CD4-positive, alpha-beta T cell treated with Interleukin-15 for 1 hour (primary cell): ENCODE measurements at places on chromosomes 6 and 20.

DNA sequence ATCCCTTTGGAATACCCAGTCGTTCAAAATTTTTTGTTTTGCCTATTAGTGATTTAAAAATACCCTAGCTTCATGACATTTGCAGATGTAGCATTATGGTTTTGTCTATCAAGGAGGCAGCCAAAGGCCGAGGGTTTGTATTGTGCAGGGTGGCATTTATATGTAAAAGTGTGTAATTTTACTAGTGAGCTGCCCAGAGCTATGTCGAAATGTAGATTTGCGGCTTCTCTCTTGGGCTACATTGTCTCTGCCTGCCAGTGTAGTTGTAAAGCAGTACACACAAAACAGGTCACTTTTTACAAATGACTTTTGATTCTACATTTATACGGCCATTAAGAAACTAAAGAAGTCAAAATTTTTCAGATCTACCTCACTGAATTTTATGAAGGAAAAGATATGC is 87.7 kb downstream of the TSHZ2 start:
- no peak for DNase-seq

DNA sequence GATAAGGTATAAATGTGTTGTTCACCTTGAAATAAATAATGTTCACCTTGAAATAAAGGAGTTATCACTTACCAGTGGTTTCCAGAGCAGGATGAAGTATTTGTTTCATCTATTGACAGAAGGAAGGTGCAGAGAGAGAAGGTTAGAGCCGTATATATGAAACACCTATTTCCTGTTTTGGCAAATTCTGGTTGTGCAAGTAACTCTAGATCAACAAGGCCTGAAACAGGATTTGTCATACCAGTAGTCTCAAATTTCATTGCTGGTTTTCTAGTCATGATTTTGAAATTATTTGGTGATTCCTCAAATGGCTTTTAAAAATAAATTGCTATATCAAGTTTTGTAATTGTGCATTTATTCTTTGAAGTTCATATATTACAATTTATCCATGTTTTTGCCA is at the start of gene CRISP3:
Gene CRISP3 (minus strand): TSS at position 130 of the 400 bp plus-strand sequence. CDS start 21 bp downstream, at position 109.
- no peak for DNase-seq

DNA sequence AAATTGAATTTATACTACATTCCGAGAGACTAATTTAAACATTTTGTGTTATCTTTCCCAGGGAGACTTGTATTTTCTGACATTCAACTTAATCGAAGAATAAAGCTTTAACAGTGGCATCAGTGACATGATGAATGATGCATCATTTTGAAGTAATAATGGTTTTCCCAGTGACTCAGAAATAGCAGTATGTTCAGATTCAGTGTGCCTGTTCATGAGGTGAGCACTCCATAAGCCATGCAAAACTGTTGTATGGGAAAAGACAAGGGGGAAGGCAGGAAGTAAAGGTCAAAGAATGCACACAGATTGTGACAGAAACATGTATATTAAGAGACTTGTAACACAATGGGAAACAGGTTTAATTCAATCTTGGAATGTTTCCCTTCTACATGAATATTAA is 1348.2 kb upstream of the GJE1 start:
- no peak for DNase-seq

GRCh38 chr20:61499859-61500554 is 247.9 kb downstream of the CDH4 start:
- DNase-seq: no peak

DNA sequence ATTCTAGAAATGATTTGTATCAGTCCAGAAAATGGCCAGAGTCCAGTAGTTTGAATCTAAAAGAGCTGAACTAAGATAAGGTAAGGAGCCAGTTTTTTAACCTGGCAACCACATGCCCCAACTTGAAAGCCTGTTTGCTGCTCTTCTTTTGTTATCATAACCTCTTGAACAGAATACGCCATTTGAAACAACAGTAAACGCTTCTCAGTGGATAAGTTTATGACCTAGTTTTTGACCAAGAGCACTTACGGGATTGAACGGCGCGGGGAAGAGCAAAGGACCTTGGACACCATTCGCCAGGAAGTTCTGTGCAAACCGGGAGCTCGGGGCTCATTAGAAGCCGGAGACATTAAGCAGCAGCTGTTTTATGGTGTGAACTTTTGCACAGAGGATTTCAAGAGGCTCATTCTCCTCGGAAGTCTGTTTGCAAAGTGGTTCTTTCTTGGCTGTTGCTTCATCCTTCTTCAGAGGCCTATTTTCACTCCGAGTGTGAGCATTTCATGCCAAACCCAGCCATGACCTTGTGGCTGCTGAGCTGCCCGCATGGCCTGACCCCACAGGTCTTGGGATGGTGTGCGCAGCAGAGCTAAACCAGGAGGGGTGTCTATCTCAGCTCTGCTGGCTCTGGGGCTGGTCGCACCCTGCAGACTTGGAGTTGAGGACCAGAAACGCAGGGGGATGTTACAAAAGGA is 215.1 kb downstream of the SOX4 start:
- DNase-seq: no peak

DNA sequence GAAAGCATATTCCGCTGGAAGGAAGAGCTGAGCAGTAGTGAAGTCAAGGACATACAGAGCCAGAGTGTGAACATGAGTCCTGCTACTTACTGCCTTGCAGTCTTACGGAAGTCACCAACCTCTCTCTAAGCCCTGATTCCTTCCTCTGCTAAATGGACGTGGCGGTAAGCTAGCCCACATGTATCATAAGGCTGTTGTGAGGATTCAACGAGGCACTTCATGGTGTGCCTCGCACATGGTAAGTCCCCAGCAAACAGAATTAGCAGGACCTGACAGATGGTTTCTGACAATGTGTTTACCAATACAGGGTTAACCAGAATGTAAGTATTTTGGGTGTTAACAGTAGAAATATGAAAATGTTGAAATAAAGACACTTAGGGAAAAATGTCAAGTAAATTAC is 93.2 kb downstream of the IRF4 start:
- DNase-seq: no peak

- no peak for DNase-seq
Observed at GRCh38 chr6:26544473-26544872, 6.3 kb downstream of the HMGN4 start.

- no peak for DNase-seq
Observed at GRCh38 chr6:6600875-6601274, 12.4 kb downstream of the LY86 start.

DNA sequence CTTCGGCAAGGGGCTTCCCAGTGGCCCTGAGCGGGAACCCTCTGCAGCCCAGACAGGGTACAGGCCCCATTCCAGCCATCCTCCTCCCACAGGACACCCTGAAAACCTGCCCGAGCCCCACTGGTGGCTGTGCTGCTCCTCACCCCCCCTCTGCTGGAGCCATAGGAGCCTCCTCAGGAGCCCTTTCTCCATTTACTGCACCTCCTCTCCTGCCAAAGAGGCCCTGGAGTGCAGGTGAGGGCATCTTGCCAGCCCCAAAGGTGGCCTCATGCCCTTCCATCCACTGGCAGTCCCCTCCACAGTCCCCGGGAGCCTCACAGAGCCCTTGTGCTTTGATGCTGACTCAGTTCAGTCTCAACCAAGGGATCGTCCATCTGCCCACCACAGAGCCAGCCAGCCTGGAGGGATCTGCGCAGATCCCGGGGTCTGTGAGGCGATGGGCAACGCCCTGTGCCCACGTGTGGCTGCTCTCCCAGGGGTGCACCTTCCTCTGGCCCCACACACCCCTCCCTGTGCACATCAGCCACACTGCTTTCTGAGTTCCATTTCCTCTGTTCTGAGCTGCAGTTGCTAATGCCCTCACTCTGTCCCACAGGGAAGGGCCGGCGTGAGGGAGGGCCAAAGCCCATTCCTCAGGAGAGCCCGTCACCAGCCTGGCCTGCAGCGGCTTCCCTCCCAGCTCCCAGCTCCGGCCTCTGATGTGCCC is 228.5 kb downstream of the DLL1 start:
- DNase-seq: no peak

- no peak for DNase-seq
Observed at GRCh38 chr20:14127514-14128223, 132.4 kb downstream of the MACROD2 start.

GRCh38 chr6:144469144-144469575 is 184.0 kb downstream of the UTRN start:
- no peak for DNase-seq

DNA sequence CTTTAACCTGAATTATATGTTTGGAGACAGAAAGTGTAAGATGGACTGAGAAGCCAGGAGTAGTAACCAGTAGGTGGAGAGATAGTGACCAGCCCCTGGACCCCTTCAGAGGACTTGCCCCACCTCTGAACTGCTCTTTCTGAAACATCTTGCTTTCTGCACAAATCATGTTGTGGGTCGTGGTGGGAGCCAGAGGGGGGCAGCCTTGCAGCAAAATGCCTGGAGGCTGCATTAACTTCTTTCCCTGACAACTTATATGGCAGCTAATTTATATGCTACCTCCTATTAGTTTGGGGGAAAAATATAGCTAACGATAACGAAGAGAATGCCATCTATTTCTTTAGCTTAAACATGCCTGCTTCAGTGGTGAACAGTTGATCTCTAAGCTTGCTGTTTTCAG is 859.8 kb downstream of the MAFB start:
- no peak for DNase-seq

DNA sequence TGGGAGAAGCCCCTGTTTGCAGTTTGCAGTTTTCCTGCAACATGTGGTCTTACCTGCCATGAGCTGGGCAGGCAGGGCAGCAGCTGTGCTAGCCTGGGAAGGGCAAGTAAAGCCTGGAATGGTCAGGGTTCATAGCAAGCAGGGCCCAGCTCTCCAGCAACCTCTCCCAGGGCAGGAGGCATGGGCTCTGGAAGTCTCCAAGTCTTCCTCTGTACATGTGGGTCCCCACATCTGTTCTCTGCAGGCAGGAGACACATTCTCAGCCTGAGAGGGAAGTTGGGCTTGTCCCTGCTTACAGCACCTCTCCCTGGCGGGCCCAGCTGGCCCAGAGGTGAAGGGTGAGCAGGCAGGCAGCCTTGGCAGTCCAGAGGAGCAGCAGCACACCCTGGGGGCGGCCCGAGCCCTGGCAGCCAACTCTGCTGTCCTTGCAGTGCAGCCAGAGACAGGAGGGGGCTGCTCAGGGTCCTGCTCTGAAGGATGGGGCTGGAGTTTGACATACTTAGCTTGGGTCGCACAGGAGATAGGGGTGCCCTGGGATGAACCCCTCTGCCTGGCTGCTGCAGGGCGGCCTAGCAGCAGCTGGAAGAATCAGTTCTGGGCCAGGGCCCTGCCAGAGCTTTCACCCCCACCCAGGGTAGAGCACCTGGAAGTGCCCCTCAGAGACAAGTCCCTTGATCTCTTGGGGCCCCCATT is 176.0 kb downstream of the MRPL14 start:
- no peak for DNase-seq

DNA sequence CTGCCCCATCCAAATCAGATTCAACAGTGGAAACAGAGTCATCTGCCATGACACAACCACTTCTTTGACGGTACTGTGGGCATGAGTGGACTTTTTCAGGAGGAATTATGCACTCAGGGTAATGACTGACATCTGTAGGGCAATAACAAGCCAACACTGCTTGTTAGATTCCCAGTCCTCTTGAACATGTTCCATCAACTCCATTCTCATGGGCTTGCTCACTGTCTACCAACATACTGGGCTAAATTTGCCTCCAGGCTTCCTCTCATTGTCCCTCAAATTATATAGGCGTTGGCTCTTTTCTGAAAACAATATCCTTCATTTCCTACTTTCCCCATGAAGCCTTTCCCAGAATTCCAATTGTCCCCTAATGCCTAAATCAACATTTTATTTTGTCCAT is 43.1 kb downstream of the ANKEF1 start:
- no peak for DNase-seq

DNA sequence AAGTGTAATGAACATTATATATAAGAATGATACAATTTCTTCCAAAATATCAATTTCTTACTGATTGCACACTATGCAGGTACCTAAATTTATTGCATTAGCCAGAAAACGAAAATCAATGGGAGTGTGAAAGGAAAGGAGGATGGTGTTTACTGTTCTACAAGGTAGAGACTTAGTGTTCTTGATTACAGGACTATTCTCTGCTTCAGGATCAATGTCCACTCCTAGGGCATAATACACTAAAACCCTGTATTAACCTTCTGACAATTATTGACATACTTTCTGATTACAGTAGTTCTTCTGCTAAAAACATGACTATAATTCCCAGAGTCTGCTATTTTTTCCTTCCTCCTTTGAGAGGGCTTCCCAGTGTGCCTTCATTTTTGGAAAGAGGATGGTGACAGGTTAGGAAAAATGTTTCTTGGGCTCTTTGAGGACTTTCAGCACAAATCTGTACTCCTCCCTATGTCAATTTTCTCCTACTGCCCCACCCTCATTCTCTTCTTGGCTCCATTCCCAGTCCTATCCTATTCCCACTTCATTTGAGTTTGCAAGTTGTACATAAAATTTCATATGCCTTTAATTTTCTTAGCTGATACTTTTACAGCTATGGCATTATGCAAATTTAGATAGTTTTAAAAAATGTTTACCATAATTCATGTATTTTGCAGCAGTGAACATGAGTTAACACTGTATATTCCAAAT is 278.9 kb downstream of the CENPW start:
- no peak for DNase-seq

GRCh38 chr20:37839432-37839827 is 63.5 kb upstream of the VSTM2L start:
- DNase-seq: no peak

DNA sequence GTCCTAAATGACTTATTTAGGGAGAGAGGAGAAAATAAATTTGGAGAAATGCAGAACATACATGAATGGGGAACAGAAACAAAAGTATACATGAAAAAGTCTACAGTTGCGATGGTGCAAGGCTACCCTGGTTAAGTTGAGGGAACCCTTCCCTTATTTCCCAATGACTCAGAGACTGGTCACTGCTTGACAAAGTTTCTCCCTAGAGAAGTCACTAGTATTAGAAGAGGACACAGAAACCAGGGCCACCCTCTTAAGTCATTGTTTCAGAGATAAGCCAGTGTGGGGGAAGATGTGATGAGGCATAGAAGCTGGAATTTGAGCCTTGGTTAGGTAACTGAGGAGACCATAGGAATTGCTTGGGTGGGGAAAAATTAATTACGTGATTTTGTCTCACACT is 24.4 kb upstream of the EDN1 start:
- DNase-seq: peak; percentile 52

GRCh38 chr6:11778036-11778435 is 567 bp downstream of the ADTRP start:
- DNase-seq: no peak

DNA sequence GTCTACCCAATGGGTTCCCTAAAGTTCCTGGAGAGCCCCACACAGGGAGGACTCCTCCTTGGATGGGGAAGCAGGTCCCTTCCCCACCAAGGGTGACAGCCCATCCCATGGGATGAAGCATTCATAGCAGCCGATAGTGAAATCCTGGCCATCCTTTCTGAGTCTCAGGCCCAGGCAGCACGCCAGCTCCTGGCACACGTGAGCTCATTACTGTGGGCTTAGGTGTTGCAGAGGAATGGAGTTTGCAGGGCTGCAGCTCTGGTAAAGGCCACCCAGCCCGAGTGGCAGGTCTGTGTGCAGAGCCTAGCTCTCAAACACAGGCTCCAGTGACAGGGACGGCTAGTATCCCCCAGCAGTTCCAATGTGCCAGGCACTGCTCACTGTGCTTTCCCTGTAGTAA is 31.0 kb downstream of the SIRPA start:
- no peak for DNase-seq

DNA sequence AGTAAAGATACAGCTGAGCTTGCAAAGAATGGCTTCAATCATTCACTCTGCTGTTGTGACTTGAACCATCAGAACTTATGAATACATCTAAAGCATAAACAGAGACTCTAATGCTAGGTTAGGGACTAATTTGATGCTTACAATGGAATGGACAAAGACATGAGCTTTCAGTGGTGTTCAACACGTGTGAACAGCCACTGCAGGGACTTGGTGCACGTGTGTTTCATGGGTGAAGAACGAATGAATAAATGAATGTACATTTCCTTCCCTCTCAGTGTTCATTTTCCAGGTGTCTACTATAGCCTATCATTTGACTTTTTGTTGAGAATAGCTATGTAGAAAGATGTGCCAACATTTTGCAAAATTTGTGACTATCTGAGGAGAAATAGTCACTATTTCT is 98.3 kb downstream of the VIP start:
- no peak for DNase-seq
